Type B pancreatic cell (in vitro differentiated cells): ENCODE measurements at places on chromosomes 1 and 21.

DNA sequence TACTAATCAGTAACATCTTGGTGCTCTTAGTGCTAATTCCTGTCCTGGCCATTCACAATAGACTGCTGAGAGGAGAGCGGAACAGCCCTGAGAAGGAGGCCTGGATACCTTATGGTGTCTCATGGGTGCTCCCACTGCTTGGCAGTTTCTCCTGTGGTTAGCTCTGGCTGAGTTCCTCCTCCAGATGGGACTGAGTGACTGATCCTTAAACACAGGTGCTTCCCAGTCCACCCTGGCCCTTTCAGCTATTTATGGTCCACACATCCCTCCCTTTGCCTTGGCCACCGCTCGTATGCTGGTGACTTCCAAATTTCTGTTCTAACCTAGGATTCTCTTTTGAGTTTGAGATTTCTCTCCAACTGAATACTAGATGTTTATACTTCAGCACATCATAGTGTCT is 157.0 kb upstream of the CACNA1E start:
- DNase-seq, result no peak
- H3K36me3 ChIP-seq, result no peaks in the 10 kb centered on the region
- no peak overlapping the region for H3K4me3 ChIP-seq

DNA sequence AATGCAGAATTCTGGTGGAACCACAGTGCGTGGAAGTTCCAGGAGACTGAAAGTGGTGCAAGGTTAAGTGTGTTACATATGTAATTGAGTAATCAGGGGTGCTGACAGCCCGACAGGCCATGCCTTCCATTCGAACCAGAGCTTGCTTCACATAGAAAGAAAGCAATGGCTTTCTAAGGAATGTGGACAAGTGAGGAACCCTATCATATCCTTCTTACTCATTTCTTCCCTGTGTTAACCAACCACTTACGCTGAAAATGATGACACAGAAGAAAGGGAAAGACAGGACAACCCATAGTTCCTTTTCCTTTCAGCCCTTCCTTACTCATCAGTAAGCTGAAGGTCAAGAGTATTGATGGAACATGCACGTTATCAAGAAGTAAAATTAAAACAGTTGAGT is 48.1 kb upstream of the KCNA3 start:
- H3K4me3 ChIP-seq, result no peak overlapping the region
- no peak overlapping the region for H3K27ac ChIP-seq
- peaks cover 30% of the 10 kb centered on the region for H3K27me3 ChIP-seq
- DNase-seq, result no peak
- no peaks in the 10 kb centered on the region for H3K4me1 ChIP-seq

- DNase-seq, result no peak
- no peaks in the 10 kb centered on the region for H3K36me3 ChIP-seq
- H3K27me3 ChIP-seq, result peaks cover 4% of the 10 kb centered on the region
- H3K4me3 ChIP-seq, result no peak overlapping the region
- H3K4me1 ChIP-seq, result no peaks in the 10 kb centered on the region
- no peak overlapping the region for H3K27ac ChIP-seq
Observed at GRCh38 chr1:185722098-185722497, 12.1 kb upstream of the HMCN1 start.

DNA sequence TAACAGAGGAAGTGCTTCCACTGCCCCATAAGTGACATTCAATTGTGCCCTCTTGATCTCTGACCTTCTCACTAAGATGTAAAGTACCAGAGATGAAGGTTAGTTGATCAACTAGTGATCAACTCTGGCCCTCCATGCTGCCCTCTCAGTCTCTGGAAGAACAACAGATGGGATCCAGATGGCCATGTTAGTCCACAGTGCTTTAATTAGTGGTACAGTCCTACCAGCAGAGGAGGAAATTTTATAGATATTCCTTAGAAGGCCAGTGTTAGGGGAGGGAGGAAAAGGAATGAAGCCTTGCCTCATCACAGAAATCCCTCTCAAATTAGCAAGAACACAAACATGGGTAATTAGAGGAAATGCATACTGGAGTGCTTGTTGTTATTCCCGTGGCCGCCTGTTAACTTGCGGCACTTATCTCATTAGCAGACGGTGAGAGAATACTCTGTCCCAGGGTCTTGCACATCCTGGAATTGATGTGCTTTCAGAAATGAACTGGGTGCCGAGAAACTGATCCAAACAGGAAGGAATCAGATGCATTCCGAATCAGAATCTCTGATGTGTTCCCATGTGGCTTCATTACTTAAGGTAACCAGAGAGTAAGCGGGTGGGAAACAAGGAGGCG is 91.1 kb upstream of the RGS4 start:
- no peak for DNase-seq
- H3K27ac ChIP-seq, result no peak overlapping the region
- peaks cover 5% of the 10 kb centered on the region for H3K4me1 ChIP-seq
- H3K4me3 ChIP-seq, result no peak overlapping the region
- no peaks in the 10 kb centered on the region for H3K27me3 ChIP-seq
- no peaks in the 10 kb centered on the region for H3K36me3 ChIP-seq
